ENCODE measurements at places on chromosomes 3 and 15. TPM values are rescaled to one million over a fixed set of nuclear protein-coding genes. Genes with fewer than 3 reads are reported as not detected.

- no peak for DNase-seq
Measured at GRCh38 chr3:14602804-14603644, 48.5 kb upstream of the CCDC174 start.

- DNase-seq = no peak
Measured at GRCh38 chr15:58393241-58393662, 38.5 kb upstream of the LIPC start.

The MAGEL2 gene
- total RNA-seq = 0.16 TPM

DNA sequence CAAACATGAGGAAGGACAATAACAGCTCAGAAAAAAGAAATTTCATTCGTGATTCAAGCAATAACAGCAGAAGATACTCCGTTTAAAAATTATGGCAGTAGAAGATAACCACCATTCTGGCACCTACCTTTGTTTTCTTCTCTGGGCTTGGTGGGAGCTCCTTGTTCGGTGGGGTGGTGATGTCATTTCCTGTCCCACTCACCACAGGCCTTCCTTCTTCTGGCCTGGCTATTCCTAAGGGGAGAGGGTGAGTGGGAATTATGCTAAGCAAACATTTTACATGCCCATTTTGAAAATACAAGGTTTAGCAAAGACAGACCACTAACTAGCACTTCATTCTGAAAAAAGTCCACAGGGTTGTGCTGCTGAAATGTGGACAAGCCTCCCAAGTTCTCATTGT, 74.4 kb downstream of the DHX30 start:
- no peak for DNase-seq

The CPN2 gene
- total RNA-seq = 0.16 TPM

The TMCO5A gene
- not detected for total RNA-seq

The INSYN1 gene
- total RNA-seq = 1.9 TPM

The SAMD7 gene
- not detected for total RNA-seq

DNA sequence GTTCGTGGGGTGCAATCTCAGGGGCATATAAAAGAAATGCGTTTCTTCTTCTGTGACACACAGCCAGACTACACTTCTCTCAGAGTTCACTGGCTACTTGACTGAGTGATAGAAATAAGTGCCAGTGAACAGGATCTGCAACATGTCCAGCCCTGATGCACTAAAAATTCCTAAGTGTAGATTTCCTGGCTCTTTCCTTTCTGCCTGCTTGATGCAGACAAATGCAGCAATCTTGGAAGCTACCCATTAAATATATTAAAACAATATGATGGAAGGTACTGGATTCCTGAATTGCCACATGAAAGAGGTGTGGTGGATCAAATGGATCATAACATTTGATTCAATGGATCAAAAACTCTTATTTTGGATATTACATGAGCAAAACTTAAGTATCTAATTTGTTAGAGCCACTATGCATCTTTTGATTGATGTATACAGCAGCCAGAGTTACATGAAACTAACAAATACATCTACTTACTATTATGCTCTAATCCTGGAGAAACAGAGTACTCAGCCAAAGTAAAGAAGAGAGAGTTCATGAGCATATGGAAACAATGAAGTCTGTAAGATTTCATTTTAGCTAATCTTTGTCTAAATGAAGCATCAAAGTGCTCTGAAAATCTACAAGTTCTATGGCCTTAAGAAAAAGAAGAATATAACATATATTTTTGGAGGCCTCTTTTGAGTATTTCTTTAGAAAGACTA, 222.6 kb downstream of the ZNF385D start:
- DNase-seq = no peak

DNA sequence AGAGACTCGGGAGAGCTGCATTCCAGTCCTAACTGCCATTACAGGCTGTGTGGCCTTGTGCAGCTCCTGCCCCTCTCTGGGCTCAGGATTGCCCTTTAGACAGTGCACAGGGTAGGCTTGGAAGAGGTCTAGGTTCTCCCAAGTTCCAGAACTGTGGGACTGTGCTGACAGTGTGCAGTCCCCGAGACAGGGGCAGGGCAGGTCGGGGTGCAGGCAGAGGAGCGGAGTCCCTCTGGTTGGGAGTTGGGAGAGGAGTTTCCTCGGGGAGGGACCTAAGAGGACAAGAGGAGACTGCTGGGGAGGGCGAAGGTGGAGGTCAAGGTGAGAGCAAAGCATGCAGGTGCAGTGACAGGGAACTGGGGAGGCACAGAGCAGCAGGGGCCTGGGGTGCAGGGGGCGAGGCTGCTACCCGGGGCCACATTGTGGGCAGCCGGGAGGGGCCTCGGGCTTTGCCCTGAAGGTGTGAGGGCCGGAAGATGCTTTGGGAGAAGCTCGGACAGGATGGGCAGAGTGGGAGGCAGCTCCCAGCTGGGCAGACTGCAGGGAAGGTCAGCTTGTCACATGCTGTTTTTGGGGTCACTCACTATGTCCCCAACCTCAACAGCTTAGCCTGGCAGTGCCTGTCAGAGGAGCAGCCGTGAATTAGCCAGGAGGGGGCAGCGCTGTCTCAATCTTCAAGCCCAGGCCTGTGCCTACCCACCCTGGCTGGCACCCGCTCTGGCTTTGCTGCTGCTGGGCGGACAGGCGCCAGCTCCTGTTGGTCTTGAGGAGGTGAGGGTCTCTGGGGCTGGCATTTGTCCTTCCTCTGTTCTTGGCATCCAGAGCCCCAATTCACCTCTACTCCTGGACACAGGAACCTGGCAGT, 15.4 kb upstream of the CSPG4 start:
- DNase-seq = peak; percentile 40

- DNase-seq = no peak
Measured at GRCh38 chr3:25532431-25533162, 104.5 kb downstream of the RARB start.

The ACTRT3 gene
- 1.5 TPM for total RNA-seq

GRCh38 chr3:41519746-41520145, 320.4 kb downstream of the CTNNB1 start:
- DNase-seq = no peak

DNA sequence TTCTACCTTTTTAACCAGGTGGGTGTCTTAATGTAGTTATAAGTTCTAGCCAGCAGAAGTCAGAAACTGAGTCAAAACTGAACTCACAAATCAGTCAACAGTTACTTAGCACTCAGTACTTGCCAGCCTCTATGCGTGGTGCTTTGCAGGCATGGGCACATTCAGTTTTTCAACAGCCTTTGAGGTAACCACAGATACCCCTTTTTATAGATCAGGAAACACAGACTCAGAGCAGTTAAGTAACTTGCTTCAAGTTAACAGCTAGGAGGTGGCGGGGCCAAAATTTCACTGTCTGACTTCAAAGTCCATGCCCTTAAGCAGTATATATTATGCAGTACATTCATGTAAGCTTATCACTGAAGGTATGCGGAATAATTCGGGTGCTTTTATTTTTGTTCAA, 139.4 kb downstream of the FHIT start:
- no peak for DNase-seq

GRCh38 chr15:36271048-36271447, 308.4 kb upstream of the CDIN1 start:
- DNase-seq = no peak

- DNase-seq = no peak
Measured at GRCh38 chr15:73924171-73924921, 1.9 kb upstream of the LOXL1 start.

The CLDN16 gene
- not detected for total RNA-seq
